NCI-H1092 (cell line): ENCODE measurements at places on chromosomes 3 and 15.

- no peak for DNase-seq
Measured at GRCh38 chr15:68795298-68795848, 25.3 kb downstream of the ANP32A start.

DNA sequence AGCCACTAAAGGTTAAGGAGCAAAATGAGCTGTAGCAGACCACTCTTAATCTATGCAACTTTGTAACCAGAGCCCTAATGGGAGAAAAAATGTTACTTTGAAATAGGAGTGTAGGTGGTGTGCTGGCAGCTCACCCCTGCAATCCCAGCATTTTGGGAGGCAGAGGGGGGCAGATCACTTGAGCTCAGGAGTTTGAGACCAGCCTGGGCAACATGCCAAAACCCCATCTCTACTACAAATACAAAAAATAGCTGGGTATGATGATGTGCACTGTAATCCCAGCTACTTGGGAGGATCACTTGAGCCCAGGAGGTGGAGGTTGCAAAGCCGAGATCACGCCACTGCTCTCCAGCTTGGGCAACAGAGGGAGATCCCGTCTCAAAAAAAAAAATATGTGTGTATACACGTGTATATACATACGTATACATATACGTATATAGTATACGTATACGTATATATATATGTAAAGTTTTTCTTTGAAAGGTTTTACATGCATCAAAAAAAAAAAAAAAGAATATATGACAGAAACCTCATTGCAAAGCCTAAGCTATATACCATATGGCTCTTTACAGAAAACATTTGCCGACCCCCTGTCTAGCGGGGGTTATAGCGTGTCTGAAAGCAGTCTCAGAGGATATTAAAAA lies 15.7 kb downstream of the CAPN7 start:
- DNase-seq: no peak

GRCh38 chr15:58628206-58628947 lies 121.1 kb downstream of the ADAM10 start:
- DNase-seq: no peak

DNA sequence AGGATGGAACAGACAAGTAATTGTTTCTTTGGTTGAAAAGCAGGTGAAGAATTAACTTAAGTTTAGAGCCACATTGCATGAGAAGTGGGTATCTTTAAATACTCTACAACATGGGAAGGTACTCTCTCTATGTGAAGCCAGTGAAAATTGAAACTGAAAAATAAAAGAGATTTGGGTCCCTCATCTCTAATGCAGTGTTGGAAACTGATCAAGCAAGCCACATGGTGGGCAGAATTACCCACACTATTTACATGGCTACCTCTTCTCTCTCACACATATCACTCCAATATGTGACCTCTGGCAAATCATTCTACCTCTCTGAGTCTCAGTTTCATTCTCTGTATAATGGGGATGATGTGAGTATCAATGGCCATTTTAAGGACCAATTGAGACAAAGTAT lies 339.0 kb downstream of the IL5RA start:
- DNase-seq: no peak

GRCh38 chr3:32180141-32180784 lies 58.2 kb upstream of the CMTM8 start:
- no peak for DNase-seq

GRCh38 chr15:70154718-70155347 lies 57.1 kb upstream of the TLE3 start:
- no peak for DNase-seq

GRCh38 chr3:152327203-152327602 lies 58.5 kb downstream of the MBNL1 start:
- DNase-seq: no peak

DNA sequence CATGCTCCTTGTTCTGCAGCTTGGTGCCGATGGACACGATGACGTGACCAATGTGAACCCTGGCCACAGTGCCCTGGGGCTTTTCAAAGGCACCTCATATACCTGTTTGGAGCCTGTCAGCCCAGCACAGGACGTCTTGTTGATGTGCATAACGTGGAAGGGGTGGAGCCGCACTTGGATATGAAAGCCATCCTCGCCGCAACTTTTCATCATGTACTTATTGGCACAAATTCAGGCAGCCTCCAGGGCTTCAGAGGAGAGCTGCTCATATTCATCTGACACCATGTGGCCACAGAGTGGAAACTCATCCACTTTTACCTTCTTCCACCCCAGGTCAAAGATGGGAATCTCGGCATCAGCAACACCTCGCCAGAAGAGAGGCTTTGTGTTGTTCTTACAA lies 24.7 kb downstream of the POPDC2 start:
- DNase-seq: no peak

DNA sequence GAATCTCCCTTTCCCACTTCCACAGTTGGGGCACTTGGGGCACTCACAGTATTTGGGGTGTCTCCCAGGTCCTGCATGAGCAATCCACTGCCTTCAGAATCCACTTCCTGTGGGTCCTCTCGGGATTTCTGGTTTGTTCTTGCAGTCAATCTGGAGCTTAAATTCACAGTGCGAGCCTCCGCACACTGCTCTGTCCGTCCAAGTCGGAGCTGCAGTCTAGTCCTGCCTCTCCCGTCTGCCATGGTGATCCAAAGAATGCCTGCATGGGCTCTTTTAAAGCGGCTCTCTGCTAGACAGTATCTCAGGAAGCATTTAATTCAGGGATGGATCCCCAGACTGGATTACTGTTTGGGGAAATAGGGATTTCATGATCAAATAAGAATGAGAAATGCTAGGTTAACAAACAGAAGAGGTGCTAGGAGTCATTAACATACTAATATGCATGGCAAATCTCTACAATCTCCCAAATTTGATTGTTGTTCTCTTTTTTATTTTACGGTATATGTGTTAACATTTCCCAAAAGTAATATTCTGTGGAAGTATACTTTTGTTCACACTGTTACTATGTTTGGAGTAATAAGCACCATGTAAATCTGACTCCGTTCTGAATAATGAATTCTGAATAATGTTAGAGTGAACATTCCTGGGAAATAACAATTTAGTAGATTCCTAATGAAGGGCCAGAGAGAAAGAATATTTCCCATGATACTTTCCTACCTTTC lies 142.5 kb downstream of the HCN4 start:
- no peak for DNase-seq

- no peak for DNase-seq
Measured at GRCh38 chr3:70360979-70361760, 48.7 kb upstream of the MDFIC2 start.

DNA sequence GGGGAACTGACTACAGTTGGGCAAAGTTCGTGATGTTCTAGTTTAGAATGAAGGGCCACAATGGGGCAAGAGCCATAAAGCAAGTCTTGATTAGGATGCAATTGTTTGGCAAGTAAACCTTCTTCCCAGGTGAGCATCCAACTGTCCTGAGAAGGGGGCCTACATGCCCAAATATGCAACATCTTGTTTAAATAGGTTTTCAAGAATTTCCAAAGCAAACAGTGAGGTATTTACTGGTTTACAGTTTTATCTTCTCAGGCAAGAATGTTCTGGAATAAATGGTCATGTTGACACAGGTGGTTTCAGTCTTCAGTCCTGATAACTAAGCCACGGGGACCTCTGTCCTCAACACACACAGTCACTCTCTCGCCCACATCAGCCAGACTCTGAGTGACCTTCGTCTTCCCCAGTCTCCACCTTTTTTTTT lies 90.3 kb upstream of the FAM174B start:
- no peak for DNase-seq

GRCh38 chr15:63530235-63530634 lies 25.8 kb downstream of the USP3 start:
- no peak for DNase-seq

GRCh38 chr15:28888302-28888894 lies 2.6 kb downstream of the APBA2 start:
- DNase-seq: no peak

DNA sequence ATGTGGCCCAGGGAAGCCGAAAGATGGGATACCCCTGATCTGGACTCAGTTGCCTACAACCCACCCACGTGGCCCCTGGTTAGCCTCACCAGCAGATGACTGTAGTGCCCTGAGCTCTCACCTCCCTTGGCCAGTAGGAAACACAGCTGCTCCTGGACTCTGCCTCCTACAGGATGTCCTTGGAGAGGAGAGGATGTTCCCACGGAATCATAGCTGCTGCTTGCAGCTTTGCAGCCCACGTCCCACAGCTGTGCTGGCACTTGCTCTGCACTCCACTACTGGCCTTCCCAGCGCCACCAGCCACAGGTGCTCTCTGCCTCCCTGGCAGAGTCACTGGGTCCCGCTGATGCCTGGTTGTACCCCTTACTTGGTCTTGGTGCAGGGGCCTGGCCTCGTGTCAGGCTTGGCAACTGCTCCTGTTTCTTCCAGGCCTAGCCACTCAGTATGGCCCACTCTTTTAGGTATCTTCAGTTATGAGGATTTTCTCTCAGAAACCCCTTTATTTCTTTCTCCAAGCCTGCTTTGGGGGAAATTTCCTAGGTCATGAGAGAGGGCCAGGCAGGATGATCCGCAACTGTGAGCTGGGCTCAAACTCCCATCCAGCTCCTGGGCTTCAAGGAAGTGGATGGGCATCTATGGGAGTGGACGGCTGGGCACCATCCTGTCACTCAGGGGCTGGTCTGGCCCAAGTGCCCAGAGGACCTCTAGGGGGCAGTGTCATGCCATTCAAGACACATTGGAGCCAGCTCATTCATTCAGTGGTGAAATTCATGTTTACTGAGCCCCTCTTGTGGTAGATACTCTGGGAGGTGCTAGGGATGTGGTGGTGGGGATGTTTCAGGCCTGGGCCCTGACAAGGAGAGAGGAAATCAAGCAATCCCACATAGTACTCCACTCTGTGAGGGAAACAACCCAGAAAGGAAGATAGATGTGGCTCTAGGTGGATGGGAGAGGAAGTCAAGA lies 16.2 kb upstream of the VILL start:
- peak; percentile 3 for DNase-seq

- no peak for DNase-seq
Measured at GRCh38 chr15:61749169-61749568, 311.1 kb downstream of the VPS13C start.

GRCh38 chr3:183449391-183449790 lies 21.0 kb upstream of the MCF2L2 start:
- DNase-seq: no peak

DNA sequence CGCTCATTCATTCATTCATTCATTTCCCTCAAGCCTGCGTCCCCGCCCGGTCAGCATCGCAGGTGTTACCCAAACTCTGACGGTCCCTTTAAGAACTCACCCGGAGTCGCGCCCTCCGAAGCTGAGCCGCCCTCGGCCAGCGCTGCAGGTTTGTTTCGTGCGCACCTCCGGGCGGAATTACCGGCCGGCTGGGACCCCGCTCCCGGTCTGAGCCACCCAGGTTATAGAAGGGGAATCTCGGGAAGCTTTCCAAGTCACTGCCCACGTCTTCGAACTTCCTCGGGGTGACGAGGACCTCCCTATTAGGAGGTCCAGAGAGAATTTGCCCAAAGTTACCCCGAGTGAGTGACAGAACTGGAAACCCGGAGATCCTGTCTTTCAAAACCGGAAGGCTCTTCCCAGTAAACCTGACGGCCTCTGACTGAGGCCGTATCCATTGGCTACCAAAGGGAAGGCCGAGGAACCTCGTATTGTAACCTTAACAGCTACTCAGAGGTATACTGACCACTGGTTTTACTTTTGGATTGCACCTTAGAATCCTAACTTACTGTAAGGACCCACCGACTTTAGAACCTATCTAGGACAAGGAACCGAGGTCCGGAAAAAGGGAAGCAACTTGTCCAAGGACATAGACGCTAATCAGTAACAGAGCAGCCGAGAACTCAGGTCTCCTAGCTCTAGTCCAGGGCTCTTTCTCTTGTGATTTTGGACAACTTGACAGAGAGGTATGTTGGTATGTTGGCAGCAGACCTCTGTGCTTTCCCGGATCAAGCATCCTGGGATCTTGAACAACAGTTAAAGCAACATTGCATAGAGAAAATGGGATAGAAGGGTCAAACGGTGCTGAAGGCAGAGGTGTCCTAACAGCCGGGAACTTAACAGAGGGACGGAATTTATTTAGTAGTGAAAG lies 788 bp upstream of the DLG1 start:
- no peak for DNase-seq

DNA sequence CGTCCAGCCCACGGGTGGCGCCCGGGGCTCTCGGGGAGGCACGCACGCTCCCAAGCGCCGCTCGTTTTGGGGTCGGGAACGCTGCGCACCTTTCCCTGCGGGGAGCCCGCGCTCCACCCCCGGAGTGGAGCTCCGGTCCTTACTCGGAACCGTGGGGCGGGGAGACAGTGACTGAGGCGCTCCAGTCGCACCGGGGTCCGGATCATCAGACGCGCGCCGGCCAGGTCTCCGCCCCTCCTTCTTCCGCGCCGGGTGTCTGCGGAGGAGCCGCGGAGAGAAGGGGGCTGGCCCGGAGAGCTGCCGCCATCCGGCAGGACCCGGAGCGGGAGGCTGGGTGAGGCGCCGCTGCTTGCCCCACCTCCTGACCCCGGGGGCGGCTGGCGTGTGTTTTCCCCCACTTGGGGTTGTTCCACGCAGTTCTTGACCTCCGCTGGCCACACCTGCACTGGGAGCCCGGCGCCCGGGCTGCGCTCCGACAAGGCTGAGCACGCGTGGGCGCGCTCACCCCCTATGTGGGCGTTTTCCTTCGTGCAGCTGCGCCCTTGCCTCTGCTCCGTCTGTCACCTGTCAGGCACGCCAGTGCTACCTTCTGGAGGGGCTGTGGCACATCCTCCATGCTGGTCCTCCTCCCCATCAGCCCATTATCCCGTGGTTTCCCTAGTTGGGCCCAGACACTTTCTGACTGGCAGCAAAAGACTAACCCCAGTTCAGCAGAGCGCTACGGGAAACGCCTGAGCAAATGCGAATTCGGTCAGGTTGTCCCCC lies at the start of gene MCF2L2:
TSS of gene MCF2L2 (minus strand) at position 173 of the 765 bp plus-strand sequence. CDS start 642 bp downstream, outside the sequence.
- peak; percentile 31 for DNase-seq

DNA sequence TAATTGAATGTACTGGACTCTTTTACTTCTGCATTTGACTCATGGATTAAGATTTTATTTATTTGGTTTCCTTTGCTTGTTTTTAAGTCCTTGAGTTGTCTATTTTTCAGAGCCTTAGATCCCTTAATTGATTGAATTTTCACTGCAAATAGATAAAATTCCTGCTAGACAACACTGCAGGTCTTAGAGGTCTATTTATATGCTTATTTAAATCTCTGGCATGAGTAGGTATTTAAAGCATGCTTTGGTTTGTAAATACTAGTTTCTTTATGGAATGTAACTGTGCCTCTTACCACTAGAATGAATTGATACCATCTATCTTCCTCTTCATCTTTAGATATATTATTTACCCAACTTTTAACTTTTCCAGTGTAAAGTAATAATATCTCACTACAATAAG lies 20.0 kb downstream of the PLSCR5 start:
- DNase-seq: no peak

- DNase-seq: no peak
Measured at GRCh38 chr3:131326307-131326706, 55.3 kb upstream of the NUDT16 start.
